ENCODE measurements at places on chromosomes 6 and 20.

DNA sequence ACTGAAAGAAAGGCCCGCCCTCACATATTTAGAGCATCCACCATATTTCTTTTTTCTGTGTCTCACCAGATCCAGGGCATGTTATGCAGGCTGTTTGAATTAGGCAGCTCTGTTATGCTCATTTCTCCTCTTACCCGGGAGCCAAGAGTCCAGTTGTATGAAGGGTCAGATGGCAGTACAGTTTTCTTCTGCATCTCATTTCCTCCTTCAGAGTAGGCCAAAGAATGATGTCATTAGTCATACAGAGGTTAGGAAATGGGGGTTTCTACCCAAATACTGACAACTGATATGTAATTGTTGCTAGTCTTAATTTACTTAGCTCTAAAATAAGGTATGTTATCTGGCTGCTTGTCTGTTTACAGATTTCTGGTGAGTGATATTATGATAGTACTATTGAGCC is 130.8 kb downstream of the SOBP start:
- no peak for DNase-seq

GRCh38 chr20:11411765-11412164 is 505.9 kb upstream of the BTBD3 start:
- no peak for DNase-seq

DNA sequence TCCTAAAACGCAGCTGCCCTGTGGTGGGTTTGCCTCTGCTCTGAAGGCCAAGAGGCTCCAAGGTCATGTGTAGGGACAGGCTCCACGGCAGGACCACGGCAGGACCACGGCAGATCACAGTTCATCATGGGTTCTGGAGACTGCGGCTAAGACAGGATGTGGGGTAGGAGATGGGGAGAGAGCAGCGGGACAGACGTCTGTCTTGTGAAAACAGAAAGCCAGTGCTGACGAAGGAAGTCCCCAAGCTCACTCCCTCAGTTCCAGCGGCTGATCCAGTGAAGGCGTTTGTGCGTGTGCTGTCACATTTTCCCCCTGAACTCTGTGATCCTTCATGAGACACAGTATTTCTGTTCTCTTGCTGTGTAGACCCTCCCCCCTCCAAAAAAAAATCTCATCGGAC is 67.9 kb upstream of the PTGIS start:
- no peak for DNase-seq

DNA sequence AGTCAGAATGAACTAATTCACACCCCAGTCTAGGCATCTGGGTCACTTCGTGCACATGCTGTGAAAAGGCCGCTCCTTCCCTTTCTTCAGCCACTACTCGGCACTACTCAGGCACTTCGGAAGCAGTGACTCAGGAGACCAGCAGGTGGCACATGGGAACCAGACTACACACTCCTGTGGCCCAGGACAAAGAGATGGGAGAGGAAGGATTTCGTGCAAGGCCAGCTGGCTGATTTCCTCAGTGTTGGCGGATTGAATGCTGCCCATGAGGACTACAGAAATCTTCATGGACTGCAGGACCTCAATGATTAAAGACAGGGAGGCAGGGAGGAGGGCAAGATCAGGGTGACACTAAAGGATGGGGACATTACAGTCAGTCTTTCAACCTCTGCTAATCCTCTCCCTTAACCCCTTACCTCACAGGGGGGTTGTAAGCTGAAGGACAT is 117.8 kb upstream of the SPACA1 start:
- peak; percentile 93 for DNase-seq

GRCh38 chr6:133286765-133287164 is 45.6 kb downstream of the EYA4 start:
- DNase-seq, result no peak

DNA sequence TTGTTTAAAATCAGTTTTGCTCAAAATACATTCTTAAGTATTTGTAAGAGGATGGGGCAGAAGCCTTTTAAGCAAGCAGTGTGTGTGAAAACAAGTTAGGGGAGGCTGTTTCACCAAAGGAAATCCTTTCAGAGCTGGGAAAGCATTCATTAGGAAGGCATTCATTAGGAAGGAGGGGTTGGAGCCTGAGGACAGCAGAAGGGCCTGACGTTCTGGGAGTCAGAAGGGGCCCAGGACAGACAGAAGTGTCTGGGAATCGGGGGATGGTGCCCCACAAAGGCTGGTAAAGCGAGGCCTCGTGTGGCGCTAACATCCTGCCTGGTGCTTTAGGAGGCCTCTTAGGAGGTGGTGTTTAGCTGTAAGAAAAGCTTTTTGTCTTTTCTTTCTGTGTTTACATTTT is 80.6 kb upstream of the NXT1 start:
- DNase-seq, result no peak

DNA sequence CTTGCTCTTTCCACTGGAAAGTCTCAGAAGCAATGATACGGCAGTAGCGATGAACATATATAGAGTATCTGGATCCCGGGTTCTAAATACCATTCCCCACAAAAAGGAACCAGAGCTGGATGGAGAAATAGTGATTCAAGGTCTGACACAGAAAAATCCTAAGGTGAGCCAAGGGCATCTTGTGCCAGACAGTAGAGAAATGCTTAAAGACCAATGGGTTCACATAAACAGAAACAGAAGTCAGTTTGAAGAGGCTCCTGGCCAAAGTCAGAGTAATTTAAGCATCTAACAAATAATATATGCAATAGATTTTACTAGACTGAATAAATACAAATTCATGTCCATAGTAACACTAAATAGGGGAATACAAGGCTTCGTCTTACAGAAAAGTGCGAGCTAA is 54.7 kb downstream of the RGS17 start:
- no peak for DNase-seq

DNA sequence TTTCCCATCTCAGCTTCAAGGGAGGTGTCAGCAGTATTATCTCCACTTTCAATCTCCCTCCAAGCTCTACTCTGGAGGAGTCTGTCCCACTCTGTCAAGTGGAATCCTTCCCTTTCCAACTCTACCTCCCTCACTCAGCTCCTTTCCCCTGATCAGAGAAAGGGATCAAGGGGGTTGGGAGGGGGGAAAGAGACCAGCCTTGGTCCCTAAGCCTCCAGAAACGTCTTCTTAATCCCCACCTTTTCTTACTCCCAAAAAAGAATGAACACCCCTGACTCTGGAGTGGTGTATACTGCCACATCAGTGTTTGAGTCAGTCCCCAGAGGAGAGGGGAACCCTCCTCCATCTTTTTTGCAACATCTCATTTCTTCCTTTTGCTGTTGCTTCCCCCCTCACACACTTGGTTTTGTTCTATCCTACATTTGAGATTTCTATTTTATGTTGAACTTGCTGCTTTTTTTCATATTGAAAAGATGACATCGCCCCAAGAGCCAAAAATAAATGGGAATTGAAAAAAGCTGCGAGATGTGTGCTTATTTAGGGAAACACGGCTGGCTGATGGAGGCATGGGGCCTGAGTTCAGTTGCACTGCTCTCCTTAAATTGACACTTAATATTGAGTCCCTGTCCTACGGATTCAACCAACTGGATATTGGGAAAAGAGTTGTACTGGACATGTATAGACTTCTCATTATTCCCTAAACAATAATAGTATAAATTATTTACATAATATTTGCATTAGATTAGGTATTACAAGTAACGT is 4.9 kb downstream of the TUBB start:
- DNase-seq, result no peak

- DNase-seq, result peak; percentile 41
Measured at GRCh38 chr6:152750694-152751093, at the start of gene VIP. Gene VIP (plus strand): TSS chr6:152750797. CDS start chr6:152752178, 1,381 bp downstream.

DNA sequence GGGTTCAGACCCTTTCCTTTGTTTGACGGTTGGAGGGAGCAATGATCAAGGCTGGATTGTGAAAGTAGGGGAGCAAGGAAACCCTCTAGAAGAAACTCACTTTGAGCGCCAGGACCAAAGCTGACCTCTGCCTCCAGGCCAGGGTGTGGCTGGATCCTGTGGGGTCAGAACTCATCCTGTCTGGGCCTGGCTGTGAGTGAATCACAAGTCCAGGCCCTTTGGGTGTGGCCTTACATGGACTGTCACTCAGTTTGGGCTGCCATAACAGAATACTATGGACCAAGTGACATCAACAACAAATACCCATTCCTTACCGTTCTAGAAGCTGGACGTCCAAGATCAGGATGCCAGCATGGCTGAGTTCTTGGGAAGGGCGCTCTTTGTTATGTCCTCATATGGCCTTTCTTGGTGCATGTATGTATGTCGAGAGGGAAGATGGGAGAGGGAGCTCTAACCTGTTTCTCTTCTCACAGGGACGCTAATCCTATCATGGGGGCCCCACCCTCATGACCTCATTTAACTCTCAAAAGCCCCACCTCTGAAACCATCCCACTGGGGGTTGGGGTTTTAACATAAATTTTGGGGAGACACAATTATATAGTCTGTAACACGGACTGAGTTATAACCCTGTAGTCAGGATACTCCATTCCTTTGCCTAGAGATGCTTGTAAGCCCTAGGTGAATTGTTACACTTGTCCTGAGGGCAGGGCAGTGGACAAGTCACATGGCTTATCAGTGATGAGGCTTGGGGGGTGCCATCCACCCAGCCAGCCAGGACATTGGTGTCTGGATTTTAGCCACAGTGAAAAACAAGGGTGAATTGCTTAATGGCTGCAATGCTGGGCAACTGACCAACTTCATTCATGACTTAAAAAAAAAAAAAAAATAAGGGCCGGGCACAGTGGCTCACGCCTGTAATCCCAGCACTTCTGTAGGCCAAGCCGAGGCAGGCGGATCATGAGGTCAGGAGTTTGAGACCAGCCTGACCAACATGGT is 80.0 kb downstream of the TRMT11 start:
- DNase-seq, result no peak

GRCh38 chr6:157989541-157990289 is 8.1 kb downstream of the SYNJ2 start:
- peak; percentile 7 for DNase-seq

- no peak for DNase-seq
Measured at GRCh38 chr20:23031346-23031745, 3.8 kb upstream of the SSTR4 start.

GRCh38 chr20:44762466-44763140 is 16.9 kb downstream of the KCNK15 start:
- DNase-seq, result no peak

Data from AG08395 (cell line).